ENCODE measurements at places on chromosomes 5 and 9.

DNA sequence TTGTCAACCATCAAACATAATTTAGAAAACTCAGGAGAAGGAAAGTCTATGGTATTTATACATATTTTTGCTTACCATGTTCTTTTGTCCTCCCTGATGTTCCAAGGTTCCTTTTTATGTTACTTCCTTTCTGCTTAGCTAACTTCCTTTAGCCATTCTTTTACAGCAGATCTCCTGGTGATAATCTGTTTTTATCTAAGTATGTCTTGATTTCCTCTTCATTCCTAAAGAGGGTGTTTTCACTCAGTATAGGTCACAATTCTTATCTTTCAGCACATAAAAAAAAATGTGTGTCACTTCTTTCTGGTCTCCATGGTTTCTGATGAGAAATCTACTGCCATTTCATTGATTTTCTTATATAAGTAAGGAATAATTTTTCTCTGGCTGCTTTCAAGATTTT is 384.4 kb upstream of the PDE4D start:
- no peak for DNase-seq

- no peak for DNase-seq
These were observed 16.2 kb downstream of the UHRF2 start for GRCh38 chr9:6428940-6429889.

GRCh38 chr5:79686799-79687198 is 2.8 kb upstream of the CMYA5 start:
- DNase-seq, result no peak

DNA sequence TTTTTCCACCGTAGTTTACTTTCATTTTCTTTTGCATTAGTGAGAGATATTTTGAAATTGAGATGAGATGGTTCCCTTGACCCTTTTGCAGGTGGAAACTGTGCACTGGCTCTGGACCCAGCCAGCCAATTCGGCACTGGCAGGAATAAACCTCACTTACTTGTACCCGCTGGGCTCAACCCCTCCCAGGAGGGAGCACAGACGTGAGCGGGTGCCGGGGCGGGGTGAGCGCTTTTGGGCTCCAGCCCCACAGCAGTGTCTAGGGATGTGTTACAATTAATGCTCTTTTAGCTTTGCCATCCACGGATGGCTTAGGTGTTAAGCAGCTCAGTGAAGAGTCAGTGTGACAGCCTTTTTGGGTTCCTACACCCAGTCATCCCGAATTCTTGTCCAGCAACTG is 766.1 kb upstream of the CHD1 start:
- no peak for DNase-seq

DNA sequence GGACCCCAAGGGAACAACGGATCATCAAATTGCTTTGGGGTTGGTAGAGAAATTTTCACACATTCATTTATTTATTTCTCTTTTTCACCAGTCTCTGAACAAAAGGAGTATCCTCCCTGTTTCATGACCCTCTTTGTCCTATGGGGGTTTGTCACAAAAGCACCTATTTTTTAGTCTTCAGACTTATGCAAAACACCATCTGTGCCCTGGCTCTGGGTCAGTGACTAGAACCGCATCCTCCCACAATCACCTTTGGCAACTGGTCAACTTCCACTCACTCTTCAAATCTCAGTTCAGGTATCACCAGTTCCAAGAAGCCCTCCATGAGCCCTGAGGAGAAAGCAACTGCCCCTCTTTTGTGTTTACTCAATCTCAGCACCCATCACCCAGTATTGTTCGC is 395.7 kb downstream of the CDK5RAP2 start:
- no peak for DNase-seq

DNA sequence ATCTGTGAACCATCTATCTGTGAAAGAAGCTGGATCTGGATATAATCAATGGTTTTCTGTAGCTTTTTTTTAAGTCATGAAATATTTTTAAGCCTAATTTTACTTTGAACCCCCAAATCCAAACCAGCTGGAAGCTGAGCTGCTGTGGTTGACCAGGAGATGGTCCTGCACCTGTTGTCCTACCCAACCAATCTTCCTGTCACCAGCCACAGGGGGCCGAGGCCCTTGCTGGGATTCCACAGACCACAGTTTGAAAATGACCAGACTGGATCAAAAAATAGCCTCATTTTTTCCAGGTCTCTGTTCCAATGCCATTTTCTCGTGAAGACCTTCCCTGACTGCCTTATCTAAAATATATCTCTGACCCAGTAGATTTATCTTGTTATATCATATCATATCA is 200.6 kb downstream of the SGCD start:
- no peak for DNase-seq

DNA sequence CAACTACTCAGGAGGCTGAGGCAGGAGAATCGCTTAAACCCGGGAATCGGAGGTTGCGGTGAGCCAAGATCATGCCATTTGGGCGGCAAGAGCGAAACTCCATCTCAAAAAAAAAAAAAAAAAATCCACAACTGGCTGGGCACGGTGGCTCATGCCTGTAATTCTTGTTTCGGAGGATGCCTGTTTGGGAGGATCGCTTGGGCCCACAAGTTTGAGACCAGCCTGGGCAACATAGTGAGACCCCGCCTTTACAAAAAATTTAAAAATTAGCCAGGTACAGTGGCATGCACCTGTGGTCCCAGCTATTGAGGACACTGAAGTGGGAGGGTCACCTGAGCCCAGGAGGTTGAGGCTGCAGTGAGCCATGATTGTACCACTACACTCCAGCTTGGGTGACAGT is 1.9 kb upstream of the EIF4EBP3 start:
- no peak for DNase-seq

GRCh38 chr9:116174347-116174746 is 20.8 kb downstream of the PAPPA start:
- no peak for DNase-seq

DNA sequence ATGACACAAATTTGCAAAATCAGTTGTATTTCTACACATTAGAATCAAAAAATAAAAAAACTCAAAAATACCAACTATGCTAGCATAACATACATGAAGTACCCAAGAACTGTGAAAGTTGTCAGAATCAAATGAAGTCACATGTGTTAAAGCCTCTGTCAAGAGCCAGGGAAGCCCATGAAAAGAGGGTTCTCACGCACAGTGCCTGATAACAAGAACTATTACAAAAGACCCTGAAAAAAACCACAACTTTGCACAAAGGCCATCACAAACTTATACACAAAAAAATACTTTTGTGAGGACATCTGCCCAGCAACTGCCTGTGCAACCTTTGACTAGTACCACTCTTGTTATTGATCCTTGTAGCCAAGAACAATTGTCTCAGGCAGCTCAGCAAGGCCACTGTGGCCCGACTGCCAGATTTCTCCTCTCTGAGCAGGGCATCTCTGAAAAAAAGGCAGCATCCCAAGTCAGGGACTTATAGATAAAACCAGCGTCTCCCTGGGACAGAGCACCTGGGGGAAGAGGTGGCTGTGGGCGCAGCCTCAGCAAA is 28.9 kb upstream of the HNRNPA0 start:
- DNase-seq, result no peak

DNA sequence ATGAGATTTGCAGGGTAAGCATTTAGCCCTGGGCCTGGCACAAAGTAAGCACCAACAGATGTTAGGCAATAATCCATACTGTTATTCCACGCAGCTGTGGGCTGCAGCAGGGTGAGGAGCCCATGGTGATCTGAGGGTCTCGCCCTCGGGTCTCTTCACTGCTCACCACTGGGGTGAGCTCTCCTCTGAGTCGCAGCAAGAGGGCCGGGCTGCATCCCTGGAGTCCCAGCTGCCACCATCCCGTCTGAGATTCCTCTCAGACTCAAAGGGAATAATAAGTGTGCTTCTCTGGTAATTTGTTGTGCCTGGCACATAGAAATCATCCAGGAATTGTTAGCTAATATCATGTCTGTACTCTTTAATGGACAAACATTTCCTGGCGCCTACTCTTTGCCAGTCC is 6.9 kb downstream of the NKX2-5 start:
- no peak for DNase-seq

DNA sequence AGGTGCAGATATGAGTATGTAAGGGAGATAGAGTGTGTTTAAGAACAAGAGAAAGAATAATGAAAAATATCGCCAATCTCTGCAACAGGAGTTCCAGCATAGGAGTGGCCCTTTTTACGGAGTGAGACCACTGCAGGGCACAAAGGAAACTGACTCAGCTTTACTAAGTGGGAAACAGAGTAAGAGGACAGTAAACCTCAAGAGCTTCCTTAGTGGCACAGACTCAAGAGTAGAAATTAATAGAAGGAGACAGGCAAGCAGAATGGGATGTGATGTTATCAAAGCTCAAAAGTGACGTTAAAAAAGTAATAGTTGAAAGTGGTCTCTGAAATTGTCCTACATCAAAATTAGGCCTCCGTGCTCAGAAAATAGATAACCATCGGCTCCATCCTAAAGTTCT is 2.1 kb upstream of the SH3RF2 start:
- no peak for DNase-seq

DNA sequence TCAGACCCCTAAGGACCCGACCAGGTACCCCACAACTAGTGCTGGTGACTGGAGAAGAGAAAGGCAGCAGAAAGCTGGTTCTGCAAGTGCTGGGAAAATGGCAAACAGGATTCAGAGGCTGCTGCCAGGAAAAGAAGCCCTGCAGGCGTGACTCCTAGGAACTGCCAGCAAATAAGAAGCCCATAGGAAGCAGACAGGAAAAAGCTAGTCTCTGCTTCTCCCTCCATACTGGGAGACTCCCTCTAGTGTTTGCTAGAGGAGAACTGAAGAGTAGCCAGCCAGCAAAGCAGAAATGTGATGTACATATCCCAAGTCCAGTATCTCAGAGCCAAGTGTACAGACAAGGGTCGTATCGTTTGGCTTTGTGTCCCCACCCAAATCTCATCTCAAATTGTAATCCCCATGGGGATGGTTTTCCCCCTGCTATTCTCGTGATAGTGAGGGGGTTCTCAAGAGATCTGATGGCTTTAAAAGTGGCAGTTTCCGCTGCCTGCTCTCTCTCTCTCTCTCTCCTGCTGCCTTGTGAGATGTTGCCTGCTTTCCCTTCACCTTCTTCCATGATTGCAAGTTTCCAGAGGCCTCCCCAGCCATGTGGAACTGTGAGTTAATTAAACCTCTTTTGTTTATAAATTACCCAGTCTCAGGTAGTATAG is 38.1 kb upstream of the TUSC1 start:
- DNase-seq, result no peak

DNA sequence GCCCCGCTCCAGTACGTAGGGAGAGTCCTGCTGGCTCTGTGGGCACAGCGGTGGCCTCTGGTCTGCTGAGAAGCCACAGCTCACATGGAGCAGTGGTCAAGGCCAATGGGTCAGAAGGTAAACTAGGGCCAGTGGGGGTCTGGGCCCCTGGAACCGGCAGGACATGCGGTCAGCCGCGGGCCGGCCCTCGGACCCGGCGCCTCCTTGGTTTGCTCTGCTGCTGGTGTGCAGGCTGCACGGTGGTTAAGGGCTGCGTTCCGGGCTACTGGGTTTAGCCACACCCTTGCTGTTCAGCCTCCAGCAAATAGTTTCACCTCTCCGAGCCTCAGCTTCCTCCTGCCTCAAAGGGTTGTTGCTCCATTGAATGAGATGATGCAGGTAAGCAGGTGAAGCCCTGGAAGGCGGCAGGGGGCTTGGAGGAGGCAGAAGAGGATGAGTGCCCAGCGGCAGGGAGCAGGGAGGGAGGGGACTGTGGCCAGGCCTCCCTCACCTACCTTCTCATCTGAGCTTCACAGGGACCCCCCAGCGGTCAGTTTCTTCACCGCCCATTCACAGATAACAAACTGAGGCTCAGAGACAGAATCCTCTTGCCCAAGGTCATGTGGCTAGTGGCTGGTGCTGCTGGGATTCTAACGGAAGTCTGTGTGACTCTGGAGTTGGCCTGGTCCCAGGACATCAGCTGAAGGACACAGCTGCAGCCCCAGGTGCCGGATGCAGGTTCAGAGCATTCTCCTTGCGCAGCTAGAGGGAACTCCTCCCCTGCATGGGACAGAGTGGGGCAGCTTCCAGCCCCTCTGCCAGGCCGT is 3.7 kb upstream of the COL5A1 start:
- no peak for DNase-seq

- DNase-seq, result no peak
These were observed 378.9 kb downstream of the EFNA5 start for GRCh38 chr5:107291866-107292265.

DNA sequence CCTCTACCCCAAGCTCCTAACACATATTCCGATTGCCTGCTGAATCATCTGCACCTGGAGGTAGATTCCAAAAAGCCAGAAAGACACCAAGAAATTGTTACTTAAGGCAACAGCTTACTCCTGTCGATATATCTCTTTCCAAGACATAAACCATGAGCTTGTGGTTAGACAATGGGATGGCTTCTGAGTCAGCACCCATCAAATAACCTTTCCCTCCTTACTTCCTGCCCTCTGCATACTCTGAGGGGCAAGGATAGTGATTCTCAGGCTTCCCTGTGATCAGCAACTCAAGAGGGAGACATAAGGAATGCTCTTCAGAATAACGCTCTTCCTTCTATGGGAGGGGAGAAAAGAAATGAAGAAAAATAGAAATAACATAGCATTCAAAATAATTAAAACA is 70.9 kb downstream of the TMEM215 start:
- no peak for DNase-seq

- no peak for DNase-seq
These were observed 169.3 kb upstream of the FSTL4 start for GRCh38 chr5:133781436-133782225.

DNA sequence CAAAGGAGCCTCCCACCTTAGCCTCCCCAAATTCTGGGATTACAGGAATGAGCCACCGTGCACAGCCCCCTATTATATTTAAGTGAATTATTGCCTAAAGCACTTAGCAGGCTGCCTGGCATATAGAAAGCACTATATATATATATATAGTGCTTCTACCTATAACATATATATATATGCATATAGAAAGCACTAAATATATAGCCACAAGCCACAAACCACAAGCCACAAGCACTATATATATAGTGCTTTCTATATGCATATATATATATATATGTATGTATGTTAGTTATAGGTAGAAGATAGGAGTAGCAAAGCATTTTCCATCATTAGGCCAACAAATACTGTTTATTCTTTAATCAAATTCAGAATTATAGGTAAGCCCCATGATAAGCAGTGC is 185.8 kb downstream of the CWC27 start:
- no peak for DNase-seq

- no peak for DNase-seq
These were observed 31.7 kb downstream of the ITK start for GRCh38 chr5:157212307-157212706.

DNA sequence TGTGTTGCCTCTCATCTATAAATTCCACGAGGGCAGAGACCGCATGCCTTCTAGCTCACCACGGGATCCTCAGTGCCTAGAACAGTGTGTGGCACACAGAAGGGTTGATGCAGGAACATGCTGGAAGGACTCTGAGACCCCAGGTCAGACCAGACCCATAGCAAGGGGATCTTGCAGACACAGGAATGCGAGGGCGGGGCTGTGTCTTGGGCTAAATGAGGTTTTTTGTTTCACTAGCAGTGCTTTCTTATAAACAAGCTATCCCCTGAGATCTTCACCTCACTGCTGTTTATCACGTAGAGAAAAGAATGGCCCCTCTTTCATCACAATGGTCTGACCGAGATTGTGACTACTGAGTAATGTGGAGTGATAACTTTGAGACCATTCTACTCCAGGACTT is 122.4 kb downstream of the IRX2 start:
- DNase-seq, result no peak

GRCh38 chr9:129145316-129145715 is 32.7 kb downstream of the IER5L start:
- DNase-seq, result no peak
